BJ (cell line): ENCODE measurements at places on chromosomes 2 and 18.

- no peak for DNase-seq
Measured at GRCh38 chr18:58350526-58350925, 278.4 kb downstream of the ALPK2 start.

DNA sequence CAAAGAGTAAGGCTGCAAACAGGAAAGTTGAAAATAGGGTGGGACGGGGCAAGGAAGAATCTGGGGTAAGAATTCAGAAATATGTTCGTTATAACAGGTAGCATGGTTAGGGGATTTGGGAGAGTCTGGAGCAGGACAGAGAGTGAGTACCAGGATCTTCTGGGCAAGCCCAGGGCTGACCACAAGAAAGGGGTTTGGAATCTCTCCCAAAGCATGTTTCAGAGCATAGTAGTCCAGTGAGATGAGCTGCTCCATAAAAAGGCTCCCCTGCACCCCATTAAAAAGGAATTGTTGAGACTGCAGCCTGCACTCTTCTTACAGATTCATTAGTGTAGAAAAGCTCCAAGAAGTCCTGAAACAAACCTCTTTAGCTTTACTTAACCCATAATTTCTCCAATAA, 291.1 kb downstream of the MTX2 start:
- no peak for DNase-seq

DNA sequence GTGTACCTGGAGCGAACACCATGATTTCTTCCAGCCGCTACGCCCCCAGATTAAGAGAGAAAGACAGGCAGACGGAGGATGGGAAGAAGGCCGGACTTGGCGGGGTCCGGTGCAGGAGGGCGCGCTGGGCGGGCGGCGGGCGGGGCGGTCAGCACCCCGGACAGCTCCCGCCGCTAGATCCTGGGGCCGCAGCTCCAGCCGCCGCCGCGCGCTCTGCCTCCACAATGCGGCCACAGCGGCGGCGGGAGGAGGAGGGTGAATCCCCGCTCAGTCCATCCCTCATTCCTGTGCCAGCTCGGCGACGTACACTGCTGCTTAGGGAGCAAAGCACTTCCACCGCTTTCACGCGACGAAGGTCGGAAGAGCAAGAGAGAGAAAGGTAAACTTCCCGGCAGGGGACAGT, at the start of gene AKAIN1:
Gene AKAIN1 (minus strand): TSS at position 226 of the 403 bp plus-strand sequence. CDS start 204 bp downstream, at position 22.
- no peak for DNase-seq

GRCh38 chr2:227127201-227127600, 36.8 kb downstream of the COL4A4 start:
- DNase-seq = no peak
